NB4 (cell line): ENCODE measurements at places on chromosomes 1 and 21.

DNA sequence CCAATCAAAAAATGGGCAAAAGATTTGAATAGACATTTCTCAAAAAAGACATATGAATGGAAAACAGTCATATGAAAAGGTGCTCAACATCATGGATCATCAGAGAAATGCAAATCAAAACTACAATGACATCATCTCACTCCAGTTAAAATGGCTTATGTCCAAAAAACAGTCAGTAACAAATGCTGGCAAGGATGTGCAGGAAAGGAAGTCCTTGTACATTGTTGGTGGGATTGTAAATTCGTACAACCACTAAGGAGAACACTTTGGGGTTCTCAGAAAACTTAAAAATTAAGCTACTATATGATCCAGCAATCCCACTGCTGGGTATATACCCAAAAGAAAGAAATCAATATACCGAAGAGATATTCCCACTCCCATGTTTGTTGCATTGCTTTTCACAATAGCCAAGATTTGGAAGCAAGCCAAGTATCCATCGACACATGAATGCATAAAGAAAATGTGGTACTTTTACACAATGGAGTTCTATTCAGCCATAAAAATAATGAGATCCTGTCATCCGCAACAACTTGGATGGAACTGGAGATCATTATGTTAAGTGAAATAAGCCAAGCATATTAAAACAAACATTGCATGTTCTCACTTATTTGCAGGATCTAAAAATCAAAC, 17.9 kb downstream of the GBP5 start:
- DNase-seq = no peak

DNA sequence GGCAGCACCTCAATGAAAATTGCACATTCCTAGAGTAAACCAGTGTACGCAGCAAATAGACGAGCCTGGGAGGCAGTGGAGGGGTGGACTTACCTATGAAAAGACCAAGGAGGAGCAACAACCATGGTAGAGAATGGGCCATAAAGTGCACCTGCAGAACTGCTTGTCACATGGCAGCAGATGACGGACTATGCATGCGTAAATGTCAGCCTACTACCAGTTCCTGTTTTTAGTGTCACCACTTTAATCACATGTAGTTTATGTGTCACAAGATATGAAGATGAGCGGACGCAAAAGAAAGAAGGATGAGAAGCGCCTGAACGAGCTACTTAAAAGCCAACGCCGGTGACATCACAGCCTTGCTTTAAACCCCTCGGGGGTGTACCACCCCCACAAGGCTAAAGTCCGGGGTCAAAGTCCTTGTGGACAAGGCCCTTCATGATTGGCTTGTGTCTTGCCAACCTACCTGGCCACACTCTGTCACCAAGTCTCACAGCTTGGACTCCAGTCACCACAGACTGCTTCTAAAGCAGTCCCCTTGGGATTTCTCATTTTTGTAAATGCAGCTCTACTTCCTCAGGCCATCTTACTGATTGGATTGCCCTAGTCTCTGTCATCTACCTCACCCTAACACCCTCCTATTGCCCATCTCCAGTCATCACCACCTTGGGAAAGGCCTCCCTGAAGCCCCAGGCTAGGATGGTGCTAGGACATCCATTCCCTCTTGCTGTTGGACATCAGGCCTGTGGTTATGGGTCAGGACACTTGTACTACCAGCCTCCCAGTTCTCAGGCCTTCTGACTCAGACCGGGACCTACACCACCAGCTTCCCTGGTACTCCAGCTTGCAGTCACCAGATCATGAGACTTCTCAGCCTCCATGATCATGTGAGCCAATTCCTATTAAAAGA, 6.0 kb upstream of the LY9 start:
- peak; percentile 35 for DNase-seq

- no peak for DNase-seq
Observed at GRCh38 chr21:27301220-27301619, 334.3 kb upstream of the ADAMTS5 start.

- DNase-seq = peak; percentile 98
Observed at GRCh38 chr1:23169727-23170335, 1.2 kb upstream of the LUZP1 start.

- no peak for DNase-seq
Observed at GRCh38 chr1:21570885-21571284, 61.7 kb downstream of the ALPL start.

GRCh38 chr1:180482425-180483275, 19.7 kb downstream of the ACBD6 start:
- DNase-seq = peak; percentile 68

DNA sequence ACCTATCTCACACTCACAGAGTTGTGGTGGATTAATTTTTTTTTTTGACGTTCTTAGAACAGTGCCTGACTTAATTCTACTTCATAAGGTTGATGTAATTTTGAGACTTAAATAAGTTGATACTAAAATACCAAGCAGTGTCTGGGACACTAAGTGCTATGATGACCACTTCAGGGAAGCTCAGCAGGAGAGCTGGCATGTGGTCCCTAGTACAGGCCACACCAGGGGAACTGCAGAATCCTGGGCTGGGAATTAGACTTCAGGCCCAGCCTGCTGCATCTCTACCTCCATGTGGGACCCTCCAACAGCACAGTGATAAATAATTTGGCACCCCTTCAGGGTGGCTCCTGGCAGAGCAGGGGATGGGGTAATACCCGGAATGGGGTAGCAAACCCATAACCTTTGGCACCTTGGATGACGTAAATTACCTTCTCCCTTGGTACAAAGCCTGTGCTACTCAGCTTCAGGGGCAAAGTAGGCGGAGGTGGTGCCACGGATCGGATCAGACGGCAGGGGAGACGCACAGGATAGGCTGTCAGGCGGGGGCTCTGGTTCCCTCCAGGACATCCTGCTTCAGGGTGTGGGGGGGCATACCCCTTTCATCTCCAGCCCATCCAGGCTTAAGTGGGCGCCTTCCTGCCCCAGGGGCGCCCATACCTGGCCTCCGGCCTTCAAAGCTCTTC, 4.8 kb downstream of the MFSD2A start:
- no peak for DNase-seq

DNA sequence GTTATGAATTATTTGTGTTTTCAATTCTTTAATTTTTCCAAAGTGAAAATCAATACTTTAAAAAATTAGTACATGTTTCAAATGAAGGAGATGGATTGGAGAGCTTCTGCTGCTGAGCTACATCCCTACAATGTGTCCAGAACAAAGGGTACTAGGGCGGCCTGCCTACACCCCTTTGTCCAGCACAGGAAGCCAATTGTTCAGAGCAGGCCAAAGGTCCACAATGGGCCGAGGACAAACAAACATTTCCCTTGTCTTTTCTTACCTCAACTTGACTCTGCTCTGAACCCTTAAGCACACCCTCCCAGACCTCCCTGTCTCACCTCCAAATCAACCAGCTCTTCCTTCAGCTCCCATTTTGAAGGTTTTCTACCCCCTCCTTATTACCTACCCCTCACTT, 39.4 kb upstream of the CAMK1G start:
- no peak for DNase-seq

DNA sequence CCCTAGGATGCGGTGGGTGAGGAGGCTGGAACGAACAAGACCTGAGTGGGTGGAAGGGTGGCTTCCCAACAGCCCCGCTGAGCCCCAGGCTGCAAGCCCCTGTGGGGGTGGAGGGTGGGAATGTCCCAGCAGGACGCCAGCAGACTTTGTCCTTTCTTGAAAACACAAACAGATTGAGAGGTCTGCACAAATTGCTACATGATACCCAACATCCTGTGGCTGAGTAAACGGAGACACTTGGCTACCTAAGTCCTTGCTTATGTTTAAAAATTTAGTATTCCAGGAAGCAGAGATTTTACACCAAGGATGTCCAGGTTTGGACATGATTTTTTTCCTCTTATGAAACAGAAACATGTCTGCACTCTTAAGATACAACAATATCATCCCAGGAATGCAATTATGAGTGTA, 11.8 kb upstream of the F3 start:
- DNase-seq = no peak

DNA sequence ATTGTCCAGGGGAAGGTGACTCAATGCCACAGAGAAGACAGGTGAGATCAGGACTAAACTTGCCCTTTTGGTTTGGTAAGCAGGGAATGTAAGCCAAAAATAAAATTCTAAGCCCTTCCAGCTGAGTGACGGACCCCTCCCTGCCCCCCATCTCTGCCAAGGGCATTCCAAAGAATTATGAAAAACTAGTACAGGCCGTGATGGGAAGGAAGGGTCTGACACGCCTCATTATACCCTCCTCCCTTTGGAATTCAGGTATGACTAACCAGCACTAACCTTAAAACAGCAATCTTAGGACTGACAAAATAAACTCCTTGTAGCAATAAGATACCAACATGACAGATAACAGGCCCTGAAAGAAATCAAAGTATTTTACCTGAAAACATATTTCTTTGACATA, 99.6 kb downstream of the GABPA start:
- DNase-seq = no peak

DNA sequence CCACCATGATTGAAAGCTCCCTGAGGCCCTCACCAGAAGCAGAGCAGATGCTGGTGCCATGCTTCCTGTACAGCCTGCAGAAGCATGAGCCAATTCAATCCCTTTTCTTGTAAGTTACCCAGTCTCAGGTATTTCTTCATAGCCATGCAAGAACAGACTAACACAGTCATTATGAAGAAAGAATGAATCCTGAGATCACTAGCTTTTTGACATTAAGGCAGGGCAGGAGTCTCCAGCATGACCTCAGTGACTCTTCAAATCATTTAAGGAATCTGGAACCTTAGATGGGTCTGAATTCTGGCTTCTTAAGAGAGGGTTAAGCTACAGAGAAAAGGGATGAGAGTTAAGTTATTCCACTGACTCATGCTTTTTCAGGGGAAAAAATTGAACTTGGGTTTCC, 79.0 kb downstream of the PTPN14 start:
- no peak for DNase-seq

DNA sequence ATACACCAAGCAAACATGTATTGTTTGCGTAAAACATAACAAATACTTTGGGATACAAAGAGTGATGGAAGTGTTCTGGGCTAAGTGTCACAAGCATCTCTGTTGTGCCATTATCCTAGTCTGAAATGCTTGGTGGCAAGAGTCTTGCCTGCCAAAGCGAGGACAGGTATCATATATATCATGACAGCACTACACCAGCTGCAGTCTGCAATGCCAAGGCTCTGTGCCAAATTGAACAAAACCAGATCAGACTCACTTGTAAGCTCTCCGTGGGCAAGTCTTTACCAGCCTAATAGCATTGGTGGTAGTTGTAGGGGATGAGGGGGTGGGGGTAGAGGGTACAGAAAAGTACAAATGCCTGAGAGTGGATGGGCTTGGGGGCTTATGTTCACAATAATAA, 119.2 kb downstream of the RWDD3 start:
- no peak for DNase-seq

GRCh38 chr1:84940481-84940880, 47.5 kb upstream of the LPAR3 start:
- DNase-seq = no peak

DNA sequence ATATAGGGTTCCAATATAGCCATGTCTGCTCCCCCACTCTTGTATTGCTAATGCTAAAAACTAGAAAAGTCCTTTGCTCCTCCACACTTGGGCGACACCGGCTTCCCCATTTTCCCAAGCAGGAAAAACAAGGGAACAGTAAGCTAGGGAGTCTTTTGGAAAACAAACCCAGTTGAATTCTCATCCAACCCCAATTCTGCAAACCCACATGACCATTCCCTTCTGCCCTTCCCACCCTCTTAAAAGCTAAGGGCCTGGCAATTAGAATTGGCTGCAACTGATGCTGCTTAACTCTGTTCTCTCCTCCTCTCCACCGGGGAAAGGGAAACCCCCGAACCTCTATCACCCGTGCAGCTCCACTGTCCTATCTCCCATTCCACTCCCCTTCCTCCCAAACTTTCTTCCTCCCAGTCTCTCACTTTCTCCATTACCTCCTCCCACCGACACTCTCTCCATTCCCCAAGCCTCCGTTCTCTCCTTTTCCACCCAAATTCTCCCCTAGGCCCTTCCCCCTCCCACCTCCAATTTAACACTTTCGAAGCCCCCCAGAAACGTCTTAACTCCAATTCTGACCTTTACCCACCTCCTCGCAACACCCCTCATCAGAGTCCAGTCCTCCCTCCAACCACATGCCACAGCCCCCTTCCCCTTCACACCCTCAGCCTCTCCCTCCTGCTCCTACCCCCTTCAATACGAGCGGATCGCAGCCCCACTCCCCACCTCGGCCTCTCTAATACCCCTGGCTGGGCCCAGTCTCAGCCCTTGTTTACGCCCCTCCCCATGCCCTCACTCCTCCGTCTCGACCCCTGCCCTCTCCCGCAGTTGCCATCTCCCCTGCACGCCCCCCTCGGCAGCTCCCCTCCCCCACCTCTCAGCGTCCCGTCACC, 701 bp downstream of the DEDD start:
- peak; percentile 28 for DNase-seq

DNA sequence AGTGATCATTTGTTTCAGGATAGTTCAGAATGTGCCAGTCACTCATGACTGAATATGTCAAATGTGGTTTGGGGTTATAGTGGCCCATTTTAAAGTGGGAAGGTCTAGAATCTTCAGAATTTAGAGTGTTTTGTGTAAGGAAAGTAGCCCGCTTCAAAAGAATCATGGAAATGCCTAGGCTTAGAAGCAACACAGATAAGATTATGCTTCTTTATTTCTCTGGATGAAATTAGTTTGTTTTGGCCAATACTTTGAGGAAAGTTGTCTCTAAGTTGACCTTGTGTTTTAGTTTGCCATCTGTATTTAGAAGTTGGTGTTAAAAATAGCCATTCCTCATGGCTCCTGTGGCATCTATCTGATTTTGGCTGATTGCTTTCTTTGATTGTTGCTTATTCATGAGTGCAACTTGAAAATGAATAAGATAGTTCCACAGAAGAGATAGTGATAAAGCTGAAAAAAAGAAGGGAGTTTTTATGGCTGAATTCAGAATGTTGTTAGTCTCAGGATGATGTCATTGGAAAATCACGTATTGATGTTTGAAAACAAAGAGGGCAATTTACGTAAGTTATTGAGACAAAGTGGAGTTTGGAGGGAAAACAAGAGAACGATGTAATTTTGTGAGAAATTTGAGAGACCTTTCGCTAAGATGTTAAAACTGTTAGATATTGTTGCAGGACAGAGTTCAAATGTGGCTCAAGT, 71.9 kb downstream of the PLA2G4A start:
- DNase-seq = no peak

GRCh38 chr1:41622859-41623732, 138.6 kb upstream of the EDN2 start:
- no peak for DNase-seq
